Pancreas (tissue), 10 donors: ENCODE measurements at places on chromosomes 6 and 20. TPM values are rescaled to one million over a fixed set of nuclear protein-coding genes. Genes with fewer than 3 reads are reported as not detected.

The RHAG gene
- not detected for polyA plus RNA-seq

- H3K36me3 ChIP-seq = no peaks in the 10 kb centered on the region
- no peak for DNase-seq
- no peak overlapping the region for H3K27ac ChIP-seq
- H3K4me3 ChIP-seq = no peak overlapping the region
- H3K27me3 ChIP-seq = no peaks in the 10 kb centered on the region
Observed at GRCh38 chr6:139426795-139427194, 52.3 kb upstream of the CITED2 start.

GRCh38 chr6:32941214-32941768, 463 bp upstream of the HLA-DMB start:
- no peaks in the 10 kb centered on the region for H3K27me3 ChIP-seq
- DNase-seq = no peak
- peaks cover 4% of the 10 kb centered on the region for H3K4me1 ChIP-seq
- peak overlapping the region; percentile 17 for H3K27ac ChIP-seq
- H3K4me3 ChIP-seq = no peak overlapping the region

DNA sequence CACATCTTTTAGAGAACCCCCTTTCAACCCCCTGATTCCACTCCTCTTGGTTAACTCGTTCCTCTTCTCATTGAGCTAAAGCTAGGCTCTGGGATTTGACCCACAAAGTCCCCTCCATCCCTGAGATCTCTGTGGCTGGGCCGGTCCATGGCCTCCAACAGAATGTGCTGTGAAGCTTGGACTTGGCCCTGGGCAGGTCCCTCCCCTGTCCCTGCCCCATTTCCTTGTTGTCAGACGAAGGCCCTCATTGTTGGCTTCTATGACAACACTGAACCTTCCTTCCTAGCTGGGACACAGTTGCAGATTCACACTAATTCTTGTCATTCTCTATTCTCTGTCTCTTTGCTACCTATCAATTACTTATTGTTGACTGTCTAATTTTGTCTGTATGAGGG, 156.1 kb downstream of the SYCP2 start:
- no peaks in the 10 kb centered on the region for H3K27me3 ChIP-seq
- H3K36me3 ChIP-seq = no peaks in the 10 kb centered on the region
- no peak overlapping the region for H3K4me3 ChIP-seq

DNA sequence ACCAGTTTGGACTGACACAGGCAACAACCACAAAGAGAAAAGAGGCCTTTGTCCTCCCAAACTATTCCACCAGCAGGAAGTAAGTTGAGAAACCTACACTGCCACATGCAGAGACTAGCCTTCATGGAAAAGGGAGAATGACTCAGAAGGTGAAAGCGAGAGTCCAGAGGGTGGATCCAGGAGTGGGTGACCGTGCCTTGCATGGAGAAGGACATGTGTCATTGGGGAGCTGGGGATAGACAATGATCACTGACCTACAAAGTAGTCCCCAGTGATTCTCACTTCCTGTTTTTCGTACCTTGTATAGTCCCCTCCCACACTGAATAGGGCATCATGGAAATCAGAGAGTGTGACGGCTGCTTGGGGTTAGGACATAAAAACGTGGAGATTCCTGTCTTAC, 91.9 kb downstream of the MYLK4 start:
- H3K27ac ChIP-seq = no peak overlapping the region
- H3K27me3 ChIP-seq = no peaks in the 10 kb centered on the region
- no peaks in the 10 kb centered on the region for H3K4me1 ChIP-seq
- no peak for DNase-seq

DNA sequence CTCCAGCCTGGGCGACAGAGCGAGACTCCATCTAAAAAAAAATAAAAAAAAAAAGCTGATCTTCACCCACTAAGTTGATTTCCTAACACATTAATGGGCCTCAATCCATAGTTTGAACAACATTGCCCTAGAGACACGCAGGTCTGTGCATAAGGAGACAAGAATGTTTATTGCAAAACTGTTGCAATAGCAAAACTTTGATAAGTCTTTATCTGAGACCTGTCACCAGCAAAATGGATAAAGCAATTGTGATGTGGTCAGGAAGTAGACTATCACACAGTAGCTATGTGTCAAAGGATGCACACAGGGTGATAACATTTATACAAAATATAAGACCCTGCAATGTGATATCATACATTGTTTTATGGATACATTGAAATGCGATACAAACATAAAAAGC, 4.2 kb upstream of the ITPR3 start:
- no peak overlapping the region for H3K27ac ChIP-seq
- H3K4me3 ChIP-seq = no peak overlapping the region
- no peaks in the 10 kb centered on the region for H3K36me3 ChIP-seq
- DNase-seq = no peak
- no peaks in the 10 kb centered on the region for H3K4me1 ChIP-seq

- peaks cover 2% of the 10 kb centered on the region for H3K4me1 ChIP-seq
- no peak for DNase-seq
- H3K4me3 ChIP-seq = peak within 1 kb of the TSS; percentile 46
- H3K27me3 ChIP-seq = no peaks in the 10 kb centered on the region
Observed at GRCh38 chr6:112253841-112254816, at the start of gene LAMA4. LAMA4 (minus strand) TSS chr6:112254567; CDS start chr6:112254150, 417 bp downstream.

DNA sequence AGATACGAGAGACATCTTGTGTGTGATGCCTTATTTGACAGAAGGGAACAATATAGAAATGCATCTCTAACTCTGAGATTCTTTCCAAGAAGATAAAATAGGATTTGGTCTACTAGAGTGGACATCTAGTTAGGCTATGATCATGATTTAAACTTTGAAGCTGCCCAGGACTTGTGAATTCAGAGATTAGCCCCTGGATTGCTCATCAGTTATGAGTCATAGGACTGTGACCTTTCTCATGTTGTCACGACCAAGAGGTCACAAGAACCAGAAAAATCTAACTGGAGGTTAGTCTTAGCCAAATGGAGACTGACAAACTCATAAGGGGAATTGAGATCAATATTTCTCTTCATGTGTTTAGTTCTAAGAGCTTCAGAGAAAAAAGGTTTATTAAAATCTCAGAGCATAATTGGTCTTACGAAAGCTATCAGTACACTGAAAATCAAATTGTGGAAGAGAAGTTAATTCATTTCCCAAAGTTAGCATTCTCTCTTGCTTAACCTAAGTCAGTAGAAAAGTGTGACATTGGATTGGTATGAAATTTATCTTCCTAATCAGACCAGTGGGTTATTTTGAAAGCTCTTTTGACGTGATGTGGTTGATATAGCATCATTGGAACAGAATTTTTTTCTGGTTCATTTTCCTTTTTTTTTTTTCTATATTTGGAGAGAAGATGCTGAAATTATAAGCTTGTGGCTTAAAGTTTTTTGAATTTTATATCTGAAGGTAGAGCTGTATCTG, 245.7 kb downstream of the RNF144B start:
- H3K27me3 ChIP-seq = no peaks in the 10 kb centered on the region
- no peaks in the 10 kb centered on the region for H3K4me1 ChIP-seq
- no peak overlapping the region for H3K27ac ChIP-seq
- no peak for DNase-seq
- H3K4me3 ChIP-seq = no peak overlapping the region

DNA sequence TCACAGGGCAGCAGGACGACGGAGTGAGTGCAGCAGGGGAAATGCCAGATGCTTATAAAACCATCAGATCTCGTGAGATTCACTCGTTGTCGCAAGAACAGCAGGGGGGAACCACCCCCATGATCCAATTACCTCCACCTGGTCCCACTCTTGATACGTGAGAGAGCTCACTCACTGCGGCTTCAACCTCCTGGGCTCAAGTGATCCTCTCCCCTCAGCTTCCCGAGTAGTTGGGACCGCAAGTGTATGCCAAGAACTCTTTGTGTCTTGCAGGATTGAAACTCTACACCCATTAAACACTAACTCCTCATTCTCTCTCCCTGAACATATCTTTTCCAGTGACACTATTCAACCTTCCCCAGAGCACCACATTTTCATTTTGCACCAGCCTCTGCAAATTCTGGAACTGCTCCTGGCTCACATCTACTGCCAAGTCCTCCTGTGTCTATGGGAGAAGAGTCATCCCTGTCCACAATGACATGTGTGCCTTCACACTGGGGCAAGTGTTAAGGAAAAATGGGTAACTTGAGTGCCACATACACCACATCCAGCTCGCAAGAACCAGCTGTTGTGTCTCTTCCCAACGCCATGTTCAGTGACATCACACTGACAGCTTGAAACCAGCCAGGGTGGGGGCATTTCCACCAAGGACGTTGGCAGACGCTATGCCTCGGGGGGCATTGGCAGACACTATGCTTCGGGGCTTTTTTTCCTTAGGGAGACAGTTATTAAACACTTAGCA, 14.7 kb upstream of the TAF4 start:
- no peaks in the 10 kb centered on the region for H3K4me1 ChIP-seq
- H3K27me3 ChIP-seq = no peaks in the 10 kb centered on the region
- H3K4me3 ChIP-seq = no peak overlapping the region
- H3K27ac ChIP-seq = no peak overlapping the region

The SEMG1 gene
- polyA plus RNA-seq = not detected

The PAQR8 gene
- 2.7 TPM for polyA plus RNA-seq

The DEFB132 gene
- not detected for polyA plus RNA-seq

GRCh38 chr6:122035173-122035572, 364.3 kb upstream of the HSF2 start:
- no peaks in the 10 kb centered on the region for H3K4me1 ChIP-seq
- no peak for DNase-seq
- no peak overlapping the region for H3K4me3 ChIP-seq
- no peaks in the 10 kb centered on the region for H3K36me3 ChIP-seq
- H3K27ac ChIP-seq = no peak overlapping the region

The EMILIN3 gene
- polyA plus RNA-seq = 0.23 TPM

DNA sequence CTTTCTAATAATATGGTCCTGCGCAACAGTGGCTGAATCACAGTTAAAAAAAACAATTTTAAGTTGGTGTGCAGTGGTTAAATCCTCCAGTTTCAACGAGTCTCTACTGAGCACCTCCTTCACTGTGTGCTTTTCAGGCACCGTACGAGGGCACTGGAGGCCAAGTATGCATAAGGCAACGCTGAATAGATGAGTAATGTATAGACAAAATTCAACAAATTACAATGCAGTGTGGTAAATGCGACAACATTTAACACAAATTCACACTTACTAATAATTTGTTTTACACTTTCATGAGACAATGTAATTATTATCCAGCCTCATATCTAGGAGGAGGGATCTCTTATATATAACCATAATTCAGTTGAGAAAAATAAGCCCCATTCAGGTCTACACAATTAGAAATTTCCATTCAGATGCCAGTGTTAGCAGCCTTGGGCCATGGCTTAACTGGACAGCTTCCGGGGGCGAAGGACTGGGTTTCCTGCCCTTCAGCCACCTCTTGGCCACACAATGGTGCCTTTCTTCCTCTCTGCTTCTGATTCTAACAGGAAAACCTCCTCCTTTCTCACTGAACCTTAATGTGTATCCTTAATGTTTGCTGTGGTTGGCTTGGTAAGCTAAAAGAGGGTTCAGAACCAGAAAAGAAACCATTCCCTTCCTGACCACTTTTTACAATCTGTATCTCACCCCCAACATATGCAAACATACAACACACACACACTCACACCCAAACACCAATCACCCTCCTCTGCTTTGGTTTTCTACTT, 51.9 kb downstream of the B4GALT5 start:
- no peak overlapping the region for H3K4me3 ChIP-seq
- H3K27me3 ChIP-seq = no peaks in the 10 kb centered on the region
- no peak for DNase-seq
- no peak overlapping the region for H3K27ac ChIP-seq
- peaks cover 19% of the 10 kb centered on the region for H3K4me1 ChIP-seq

- H3K4me3 ChIP-seq = no peak overlapping the region
- H3K36me3 ChIP-seq = no peaks in the 10 kb centered on the region
- H3K27ac ChIP-seq = no peak overlapping the region
Observed at GRCh38 chr6:25042036-25042521, 106.3 kb upstream of the RIPOR2 start.

- H3K27ac ChIP-seq = no peak overlapping the region
- H3K36me3 ChIP-seq = no peaks in the 10 kb centered on the region
- H3K27me3 ChIP-seq = no peaks in the 10 kb centered on the region
- no peak for DNase-seq
- H3K4me1 ChIP-seq = no peaks in the 10 kb centered on the region
Observed at GRCh38 chr20:3106658-3107463, 22.3 kb upstream of the AVP start.

DNA sequence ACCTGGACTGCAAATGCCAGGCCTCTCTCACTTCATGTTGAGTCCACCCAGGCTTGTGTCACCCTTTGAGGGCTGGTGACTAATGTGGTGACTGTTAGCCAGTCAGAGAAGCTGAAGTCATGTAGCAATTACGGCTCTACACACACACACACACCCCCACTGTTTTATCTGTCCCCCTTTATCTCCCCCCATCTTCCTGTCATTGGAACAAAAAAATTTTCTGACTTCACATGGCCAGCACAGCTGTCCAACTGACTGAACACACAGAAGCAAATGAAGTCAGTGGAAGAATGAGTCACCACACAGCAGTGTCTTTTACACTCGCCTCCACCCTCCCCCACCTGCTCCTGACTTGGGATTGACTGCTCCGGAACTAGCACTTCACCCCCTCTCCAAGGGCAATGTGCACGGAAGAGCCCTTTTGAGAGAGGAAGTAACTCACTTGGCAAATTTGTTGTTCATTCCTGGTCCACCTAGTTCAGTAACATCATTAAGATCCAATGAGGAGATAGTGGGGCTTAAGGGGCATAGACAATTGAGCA, 198.0 kb downstream of the RNF144B start:
- peak; percentile 22 for DNase-seq
- H3K27me3 ChIP-seq = no peaks in the 10 kb centered on the region
- no peak overlapping the region for H3K4me3 ChIP-seq

GRCh38 chr6:24455061-24455460, 34.3 kb downstream of the GPLD1 start:
- DNase-seq = no peak
- H3K4me3 ChIP-seq = no peak overlapping the region
- H3K4me1 ChIP-seq = no peaks in the 10 kb centered on the region
- no peak overlapping the region for H3K27ac ChIP-seq

The GJA10 gene
- polyA plus RNA-seq = not detected

DNA sequence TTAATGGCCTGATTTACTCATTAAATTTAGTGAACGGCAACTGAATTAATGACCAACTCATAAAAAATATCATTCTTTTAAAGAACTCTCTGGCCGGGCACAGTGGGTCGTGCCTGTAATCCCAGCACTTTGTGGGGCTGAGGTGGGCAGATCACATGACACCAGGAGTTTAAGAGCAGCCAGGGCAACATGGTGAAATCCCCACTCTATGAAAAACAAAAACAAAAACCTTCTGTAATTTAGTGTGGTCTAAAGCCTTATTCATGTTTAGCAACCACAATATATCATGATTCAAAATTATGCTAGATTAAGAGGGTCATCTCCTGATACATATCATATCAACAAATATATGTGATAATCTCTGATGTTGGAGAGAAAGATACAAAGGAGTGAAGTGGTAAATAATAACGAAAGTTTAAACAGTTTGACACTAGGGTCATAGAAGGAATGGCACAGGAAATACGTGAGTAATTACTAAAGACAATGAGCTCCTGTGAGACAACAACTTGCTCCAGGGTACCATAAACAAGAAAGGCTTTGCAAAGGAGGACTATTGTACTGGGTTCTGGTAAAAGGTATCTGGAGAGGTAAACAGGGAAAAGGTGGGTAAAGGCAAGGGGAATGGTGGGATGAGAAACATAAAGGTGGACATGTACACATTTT, 5.7 kb downstream of the ELOVL4 start:
- H3K27ac ChIP-seq = no peak overlapping the region
- no peak overlapping the region for H3K4me3 ChIP-seq
- no peaks in the 10 kb centered on the region for H3K27me3 ChIP-seq
- no peaks in the 10 kb centered on the region for H3K36me3 ChIP-seq
- DNase-seq = no peak
- H3K4me1 ChIP-seq = no peaks in the 10 kb centered on the region
